T follicular helper cell (primary cell): ENCODE measurements at places on chromosomes 6 and 20.

- no peak for DNase-seq
These were observed 191.2 kb upstream of the SOX4 start for GRCh38 chr6:21402368-21402767.

- peak; percentile 35 for DNase-seq
These were observed 42.4 kb downstream of the DHX35 start for GRCh38 chr20:39004508-39004907.

GRCh38 chr20:59151391-59151790, 12.2 kb upstream of the ZNF831 start:
- DNase-seq, result no peak

DNA sequence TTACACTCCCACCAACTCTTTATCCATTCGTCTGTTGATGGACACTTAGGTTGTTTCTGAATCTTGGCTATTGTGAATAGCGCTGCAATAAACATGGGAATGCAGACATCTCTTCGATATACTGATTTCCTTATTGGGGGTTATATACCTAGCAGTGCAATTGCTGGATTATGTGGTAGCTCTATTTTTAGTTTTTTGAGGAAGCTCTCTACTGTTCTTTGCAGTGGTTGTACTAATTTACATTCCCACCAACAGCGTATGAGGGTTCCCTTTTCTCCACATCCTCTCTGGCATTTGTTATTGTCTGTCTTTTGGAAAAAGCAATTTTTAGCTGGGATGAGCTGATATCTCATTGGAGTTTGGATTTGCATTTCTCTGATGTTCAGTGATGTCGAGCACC, 4.6 kb upstream of the PFDN4 start:
- no peak for DNase-seq

- DNase-seq, result no peak
These were observed 4.0 kb upstream of the ZC3H12D start for GRCh38 chr6:149488815-149489214.

DNA sequence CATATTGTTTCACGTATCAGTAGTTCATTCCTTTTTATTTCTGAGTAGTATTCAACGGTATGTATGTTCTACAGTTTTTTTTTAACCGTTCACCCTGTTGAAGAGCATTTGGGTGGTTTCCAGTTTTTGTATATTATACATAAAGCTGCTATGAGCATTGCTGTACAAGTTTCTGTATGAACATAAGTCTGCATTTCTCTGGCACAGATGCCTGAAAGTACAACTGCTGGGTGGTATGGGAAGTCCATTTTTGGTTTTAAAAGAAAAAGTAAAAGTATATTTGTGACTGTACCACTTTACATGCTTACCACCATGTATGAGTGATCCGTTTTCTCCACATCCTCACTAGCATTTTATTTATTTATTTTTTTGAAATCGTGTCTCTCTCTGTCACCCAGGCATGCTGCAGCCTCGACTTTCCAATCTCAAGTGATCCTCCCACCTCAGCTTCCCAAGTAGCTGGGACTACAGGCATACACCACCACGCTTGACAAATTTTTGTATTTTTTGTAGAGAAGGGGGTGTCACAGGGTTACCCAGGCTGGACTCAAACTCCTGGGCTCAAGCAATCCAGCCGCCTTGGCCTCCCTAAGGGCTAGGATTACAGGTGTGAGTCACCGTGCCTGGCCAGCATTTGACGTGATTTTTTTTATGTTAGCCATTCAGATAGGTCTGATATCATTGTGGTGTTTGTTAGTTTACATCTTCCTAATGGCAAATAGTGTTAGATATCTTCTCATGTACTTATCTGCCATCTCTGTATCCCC, 11.0 kb upstream of the SIM1 start:
- no peak for DNase-seq

DNA sequence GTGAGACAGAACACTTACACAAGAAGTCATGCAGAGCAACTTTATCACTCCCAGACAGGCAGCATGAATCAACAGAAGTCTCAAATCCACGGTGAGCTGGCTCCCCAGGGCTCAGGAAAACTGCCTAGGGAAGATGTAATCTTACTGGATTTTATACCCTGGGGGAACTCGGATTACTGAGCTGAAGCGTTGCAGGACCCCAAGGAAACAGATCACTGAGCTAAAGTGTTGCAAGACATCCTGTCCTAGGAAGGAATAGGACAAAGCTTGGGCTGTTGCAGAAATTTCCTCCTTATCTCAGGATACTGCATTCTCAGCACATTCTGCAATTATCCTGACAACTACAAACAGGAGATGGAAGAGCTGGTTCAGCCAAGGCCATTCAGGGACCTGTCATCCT, 224.8 kb downstream of the TFAP2A start:
- DNase-seq, result no peak

DNA sequence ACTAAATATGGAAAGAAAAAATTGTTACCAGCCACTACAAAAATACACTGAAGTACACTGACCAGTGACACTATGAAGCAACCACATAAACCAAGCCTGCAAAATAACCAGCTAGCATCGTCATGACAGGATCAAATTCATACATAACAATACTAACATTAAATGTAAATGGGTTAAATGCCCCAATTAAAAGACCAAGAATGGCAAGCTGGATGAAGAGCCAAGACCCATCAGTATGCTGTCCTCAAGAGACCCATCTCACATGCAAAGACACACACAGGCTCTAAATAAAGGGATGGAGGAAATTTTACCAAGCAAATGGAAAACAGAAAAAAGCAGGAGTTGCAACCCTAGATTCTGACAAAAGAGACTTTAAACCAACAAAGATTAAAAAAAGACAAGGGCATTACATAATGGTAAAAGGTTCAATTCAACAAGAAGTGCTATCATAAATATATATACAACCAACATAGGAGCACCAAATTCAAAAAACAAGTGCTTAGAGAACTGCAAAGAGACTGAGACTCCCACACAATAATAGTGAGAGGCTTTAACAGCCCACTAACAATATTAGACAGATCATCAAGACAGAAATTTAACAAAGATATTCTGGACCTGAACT, 104.8 kb downstream of the HACE1 start:
- DNase-seq, result no peak

DNA sequence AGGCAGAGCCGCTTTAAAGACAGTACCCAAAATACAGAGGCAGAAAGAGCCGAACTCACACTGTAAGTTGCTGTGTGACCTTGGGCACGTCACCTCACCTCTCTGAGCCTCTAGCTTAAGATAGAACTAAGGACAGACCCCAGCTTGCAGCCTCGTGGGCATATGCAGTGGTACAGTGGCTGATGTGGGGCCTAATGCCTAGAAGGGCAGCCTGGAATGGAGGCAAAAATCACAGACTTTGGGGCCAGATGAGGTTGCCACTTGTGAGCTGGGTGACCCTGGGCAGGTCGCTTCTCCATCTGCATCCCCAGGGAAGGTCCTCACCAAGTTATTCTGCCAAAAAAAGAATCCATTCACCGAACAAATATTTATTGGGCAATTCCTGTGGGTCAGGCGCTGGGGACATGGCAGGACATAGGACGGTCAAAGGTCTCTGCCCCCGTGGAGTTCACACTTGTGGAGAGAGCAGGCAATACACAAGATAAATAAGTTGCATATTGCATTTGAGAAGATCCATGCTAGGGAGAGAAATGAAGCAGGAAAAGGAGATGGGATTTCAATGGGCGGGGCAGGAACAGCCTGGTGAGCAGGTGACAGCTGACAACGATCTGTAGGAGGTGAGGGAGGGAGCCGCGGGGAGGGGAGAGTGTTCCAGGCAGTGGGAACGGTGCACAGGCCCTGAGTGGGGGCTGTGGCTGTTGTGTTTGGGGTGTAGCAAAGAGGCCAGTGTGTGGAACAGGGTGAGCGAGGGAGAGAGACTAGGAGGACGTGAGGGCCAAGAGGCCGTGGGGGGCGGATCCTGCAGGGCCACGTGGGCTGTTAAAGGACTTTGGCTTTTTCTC, 115.2 kb downstream of the CEBPB start:
- DNase-seq, result no peak

DNA sequence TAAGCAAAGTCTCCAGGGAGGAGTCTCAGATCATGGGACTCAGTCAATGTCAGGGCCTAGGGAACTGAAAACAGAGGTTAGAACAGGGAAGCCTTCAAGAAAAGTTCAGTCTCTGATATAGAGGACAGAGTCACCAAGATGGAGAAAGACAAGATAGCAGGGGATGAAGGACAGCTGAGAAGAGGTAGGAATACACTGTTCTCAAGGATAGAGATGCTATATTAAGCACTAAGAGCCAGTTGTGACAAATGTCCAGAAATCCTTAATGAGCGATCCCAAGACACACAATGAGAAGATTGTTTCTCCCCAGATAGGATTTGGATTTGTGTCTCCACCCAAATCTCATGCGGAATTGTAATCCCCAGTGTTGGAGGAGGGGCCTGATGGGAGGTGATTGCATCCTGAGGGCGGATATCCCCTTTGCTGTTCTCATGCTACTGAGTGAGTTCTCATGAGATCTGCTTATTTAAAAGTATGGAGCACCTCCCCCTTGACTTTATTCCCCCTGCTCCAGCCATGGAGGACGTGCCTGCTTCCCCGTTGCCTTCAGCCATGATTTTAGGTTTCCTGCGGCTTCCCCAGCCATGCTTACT, 168.2 kb downstream of the AKAP7 start:
- DNase-seq, result no peak

GRCh38 chr6:12013307-12013719, 1.2 kb downstream of the HIVEP1 start:
- DNase-seq, result no peak

DNA sequence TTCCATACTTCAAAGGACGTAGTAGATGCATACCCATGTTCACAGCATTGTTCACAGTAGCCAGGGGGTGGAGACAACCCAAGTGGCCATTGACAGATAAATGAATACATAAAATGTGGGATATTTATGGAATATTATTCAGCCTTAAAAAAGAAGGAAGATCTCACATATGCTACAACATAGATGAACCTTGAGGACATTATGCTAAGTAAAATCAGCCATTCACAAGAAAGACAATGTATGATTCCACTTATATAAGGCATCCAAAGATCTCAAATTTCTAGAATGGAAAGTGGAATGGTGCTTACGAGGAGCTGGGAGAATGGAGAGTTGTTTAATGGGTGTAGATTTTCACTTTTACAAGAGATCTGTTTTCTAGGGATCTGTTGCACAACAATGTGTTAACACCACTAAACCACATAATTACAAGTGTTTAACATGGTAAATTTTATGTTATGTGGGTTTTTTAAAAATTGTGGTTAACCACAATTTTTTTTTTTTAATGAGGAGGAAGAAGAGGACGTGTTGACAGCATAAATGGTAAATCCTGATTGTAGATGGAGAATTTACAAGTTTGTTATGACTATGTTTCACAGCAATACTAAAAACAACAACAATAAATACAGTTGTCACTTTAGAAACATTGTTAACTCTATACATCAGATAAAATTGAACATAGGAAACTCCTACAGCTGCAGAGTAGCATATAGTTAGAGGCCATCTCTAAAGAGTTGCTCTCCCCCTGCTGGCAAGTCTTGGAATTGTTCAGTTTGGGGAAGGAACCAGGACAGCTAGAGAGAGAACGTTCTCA, 41.6 kb downstream of the CCN2 start:
- DNase-seq, result peak; percentile 61

DNA sequence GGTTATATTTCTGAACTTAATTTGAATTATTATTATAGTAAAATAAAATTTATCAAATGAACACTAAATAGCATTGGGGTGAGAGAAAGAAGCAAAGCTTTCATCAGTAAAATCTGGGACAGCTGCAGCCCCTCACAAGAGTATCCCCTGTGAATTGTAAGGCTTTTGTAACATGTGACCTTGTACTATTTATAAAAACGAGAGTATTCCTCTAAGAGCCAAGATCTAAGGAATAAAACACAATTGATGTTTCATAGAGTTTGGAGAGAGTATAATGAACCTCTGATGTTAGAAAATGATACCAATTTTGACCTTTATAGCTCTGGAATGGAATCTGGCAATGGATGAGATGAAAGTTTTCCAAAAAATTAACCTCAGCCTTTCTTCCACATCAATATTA, 617.2 kb upstream of the ID4 start:
- DNase-seq, result no peak
